ENCODE measurements at places on chromosomes 12 and 14.

- DNase-seq = no peak
Measured at GRCh38 chr12:78191611-78192010, 360.9 kb downstream of the NAV3 start.

DNA sequence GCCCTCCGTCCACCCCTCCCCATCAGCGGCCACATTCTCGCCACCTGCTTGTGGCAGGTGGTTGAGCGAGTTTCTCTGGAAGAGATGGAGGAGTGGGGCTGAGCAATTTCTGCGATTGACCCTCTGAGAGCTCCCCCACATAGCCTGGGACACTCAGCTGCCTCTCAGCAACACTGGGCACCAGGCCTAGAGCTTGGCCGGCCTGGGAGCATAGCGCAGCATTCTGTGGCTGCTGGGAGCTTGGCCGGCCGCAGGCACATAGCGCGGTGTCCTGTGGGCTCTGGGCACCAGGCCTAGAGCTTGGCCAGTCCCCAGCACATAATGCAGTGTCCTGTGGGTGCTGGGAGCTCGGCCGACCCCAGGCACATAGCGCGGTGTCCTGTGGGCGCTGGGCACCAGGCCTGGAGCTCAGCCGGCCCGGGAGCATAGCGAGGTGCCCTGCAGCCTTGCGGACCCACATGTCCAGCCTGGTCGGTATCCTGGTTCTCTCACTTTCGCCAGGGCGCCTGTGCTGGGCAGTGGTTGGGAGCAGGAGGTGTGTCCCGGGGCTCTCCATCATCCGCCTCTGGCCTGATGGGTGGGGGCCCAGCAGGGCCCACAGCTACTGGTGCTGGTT, 43.8 kb downstream of the LRCOL1 start:
- DNase-seq = no peak

DNA sequence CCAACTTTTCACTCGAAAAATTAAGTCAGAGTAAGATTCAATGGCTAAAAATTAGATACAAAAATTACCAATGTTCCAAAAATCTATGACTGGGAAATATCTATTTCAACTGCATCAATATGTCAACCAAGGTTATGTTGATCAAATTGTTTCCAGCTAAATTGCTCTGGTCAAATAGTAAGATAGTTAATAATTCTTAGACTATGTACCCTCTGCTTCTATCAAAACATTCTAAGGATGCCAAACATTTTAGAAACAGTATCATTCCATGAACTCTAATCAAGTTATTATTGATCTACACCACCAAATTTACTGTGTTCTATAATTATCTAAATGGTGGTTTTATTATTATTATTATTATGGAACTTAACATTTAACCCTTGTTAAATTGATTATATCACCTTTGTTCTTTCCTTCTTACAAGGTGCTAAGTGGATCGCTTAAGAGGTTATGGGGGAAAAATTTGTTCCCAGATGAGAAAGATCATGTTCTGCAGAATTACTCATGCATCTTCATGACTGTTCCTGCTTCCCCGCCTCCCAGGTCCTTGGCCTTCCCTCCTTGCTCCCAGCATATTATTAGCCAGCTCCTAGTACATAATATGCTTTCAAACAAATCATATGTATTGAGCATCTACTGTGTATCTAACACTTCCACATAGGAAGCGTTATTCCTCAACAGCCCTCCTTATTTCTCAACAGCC, 240.5 kb upstream of the KRR1 start:
- peak; percentile 50 for DNase-seq

DNA sequence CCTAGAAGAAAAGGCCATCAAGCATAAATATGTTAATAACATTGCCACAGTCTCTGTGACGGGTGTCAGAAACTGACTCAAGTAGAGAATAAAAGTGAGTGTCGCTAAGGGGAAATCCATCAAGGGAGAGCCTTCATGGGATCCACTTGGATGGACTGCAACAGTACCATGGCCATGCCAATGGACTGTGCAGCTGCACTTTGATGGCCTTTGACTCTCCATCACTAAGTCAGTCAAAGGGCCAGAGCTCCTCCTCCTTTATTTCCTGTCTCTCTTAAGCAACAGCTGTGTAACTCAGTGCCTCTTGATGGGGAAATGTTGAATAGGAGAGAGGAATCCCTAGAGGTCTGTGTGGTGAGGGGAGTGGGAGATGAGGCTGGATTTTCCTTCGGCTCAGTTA, 335.2 kb downstream of the BMP4 start:
- DNase-seq = no peak

- peak; percentile 64 for DNase-seq
Measured at GRCh38 chr12:51683763-51684357, 92.8 kb downstream of the SCN8A start.

DNA sequence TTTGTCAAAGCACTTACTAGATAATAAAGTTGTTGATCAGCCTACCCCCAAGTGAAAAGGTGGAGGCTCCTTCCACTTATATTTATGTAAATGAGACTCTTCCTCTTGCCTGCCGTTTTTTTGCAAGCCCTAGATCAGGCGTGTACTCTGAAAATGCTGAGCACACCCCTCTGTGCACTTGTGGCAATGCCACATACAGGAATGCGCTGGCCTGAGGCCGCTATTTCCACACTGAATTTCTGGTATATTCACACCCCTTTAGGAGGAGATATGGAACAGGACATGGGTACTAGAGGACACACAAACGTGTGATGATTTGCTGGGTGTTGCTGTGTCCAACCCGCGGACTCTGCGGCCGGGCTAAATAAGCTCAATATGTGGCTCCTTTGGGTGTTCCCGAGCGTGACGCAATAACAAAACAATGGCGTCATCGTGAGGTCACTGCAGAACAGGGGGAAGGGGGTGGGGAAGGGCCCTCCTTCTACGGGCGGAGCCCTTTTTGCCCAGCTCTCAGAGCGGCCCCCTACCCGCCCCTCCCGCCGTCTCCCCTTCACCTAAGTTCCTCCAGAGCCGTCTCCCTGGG, 554 bp upstream of the TSPAN31 start:
- peak; percentile 86 for DNase-seq

DNA sequence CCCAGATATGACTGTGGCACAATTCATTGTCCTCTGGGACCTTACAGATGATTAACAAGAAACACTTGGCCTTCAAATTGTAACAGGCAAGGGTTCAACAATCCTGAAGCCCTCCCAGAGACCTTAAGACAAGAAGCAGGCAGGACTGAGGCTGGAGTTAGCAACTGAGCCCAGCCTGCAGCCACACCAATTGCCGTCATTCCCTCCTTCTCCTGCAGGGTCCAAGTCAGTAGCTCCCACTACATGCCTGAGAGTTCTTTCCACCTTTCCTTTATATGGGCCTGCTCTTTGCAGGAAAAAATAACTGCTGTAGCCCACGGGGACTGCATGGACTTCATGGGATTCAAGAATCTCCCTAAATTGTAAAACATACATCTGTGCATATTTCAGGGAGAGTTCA, 2.4 kb upstream of the SERPINA4 start:
- no peak for DNase-seq

- DNase-seq = peak; percentile 90
Measured at GRCh38 chr12:58803908-58804307, 116.4 kb downstream of the LRIG3 start.

- peak; percentile 34 for DNase-seq
Measured at GRCh38 chr14:35121026-35121886, 534 bp downstream of the PPP2R3C start.

GRCh38 chr14:63276016-63276415, 42.7 kb downstream of the GPHB5 start:
- DNase-seq = no peak

DNA sequence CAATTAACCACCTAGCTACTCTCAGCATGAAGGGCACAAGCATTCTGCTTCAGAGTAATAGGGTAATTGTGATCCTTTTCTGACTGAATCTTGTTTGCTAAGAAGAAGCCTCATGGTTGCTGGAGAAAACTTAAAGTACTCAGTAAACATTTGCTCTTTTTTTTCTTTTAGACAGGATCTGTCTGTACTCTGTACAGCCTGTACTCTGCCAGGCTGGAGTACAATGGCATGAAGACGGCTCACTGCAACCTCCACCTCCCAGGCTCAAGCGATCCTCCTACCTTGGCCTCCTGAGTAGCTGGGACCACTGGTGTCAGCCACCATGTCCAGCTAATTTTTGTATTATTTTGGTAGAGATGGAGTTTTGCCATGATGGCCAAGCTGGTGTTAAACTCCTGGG, 12.4 kb downstream of the PPP1R13B start:
- no peak for DNase-seq

DNA sequence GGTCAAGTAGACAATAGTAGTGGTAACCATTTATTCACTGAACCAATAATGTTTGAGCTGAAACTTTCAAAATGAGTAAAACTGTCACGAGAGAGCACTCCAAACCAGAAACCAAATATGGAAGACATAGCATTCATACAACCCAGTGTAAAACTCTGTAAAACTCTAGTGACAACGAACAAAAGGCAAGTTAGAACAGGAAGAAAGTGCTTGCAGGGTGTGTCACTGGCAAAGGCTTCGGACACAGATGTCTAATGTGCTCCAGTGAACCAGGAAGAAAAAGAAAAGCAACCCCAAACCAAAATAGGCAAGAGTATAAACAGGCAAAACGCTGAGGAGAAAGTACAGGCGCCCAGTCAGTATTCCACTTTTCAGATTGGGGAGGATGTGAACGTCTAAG, 79.3 kb upstream of the FZD10 start:
- DNase-seq = no peak

DNA sequence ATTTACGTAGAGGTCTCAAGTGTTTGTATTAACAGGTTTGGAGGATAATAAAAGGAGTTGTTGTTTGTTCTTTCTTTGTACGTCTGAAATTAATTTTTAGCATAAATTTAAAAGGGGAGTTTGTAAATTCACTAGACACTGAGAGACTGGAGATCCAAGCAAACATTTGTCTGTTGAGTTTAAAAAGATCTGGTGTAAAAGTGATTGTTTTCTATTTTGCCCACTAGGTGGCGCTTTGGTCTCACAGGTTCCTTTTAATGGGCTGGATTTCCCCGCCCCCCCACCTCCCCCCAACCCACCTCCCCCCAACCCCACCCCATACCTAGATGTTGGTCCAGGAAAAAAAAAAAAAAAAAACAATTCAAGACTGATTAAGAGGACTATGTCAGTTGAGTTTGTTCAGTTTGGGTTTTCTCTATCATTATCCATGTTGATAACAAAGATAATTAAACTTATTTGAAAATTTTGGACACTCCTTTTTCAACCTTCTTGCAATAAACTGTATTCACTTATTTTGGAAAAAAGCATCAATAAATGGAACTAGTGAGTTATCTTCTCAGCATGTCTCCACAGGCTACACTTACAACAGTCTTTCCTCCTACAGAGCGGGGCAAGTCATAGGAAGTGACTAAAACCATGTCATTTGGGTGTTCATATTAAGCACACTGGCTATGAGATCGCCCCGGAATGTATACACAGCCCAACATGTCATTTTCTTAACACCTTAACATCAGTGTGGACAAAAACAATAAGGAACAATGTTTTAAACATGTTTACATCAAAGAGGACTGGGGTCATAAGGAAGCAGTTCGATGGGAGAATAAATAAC, 841.1 kb downstream of the NRXN3 start:
- peak; percentile 84 for DNase-seq

GRCh38 chr12:2353281-2353680, 300.5 kb downstream of the CACNA1C start:
- DNase-seq = no peak

DNA sequence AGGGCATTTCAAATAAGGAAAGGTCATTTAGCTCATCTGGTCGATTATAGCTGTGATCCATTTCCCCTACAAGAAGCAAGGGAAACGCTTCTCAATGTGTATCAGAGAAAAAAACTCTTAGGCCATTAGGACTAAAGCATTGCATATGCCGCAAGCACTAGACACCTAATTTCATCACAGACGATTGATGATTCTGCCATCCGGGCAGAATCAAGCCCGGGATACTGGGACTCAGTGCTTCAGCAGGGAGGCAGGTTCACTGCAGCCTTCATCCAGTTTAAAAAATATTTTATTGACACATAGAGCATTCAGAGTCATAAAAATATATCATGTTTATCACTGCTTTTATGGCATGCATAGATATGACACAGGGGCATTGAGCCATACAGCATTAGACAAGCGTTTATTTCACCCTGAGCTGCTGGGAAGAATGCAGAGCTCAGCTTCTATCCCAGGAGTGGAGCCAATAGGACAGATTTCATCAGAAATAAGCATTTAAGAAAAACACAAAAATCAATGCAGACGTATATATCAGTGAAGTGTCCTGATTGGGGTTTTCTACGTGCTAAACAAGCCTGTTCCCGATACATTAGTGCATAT, 806.9 kb downstream of the GALC start:
- no peak for DNase-seq

GRCh38 chr12:93884794-93885460, 207.8 kb downstream of the CRADD start:
- DNase-seq = peak; percentile 84

GRCh38 chr14:94373708-94374107, 14.7 kb downstream of the SERPINA1 start:
- peak; percentile 97 for DNase-seq

DNA sequence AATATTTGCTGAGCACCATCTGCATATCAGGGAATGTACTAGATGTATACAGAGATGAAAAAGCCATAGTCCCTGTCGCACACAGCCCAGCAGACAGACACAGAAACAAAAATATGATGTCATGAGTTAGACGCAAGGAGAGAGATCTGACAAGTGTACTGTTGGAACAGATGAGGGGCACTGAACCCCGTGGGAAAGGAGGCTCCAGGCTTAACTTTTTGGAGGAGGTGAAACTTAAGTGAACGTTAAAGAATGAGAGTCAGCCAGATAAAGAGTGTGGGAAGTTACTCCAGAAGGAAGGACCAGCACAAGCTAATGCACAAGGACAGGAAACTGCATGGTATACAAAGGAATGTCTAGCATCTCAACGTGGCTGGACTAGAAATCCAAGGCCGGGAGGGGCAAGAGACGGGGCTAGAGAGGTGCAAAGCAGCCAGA, 2.5 kb upstream of the ACTN1 start:
- DNase-seq = peak; percentile 83

GRCh38 chr14:50364792-50365191, 31.9 kb downstream of the CDKL1 start:
- DNase-seq = no peak

- no peak for DNase-seq
Measured at GRCh38 chr12:7583471-7583870, 79.9 kb upstream of the CD163 start.

- DNase-seq = peak; percentile 50
Measured at GRCh38 chr14:56170028-56170427, 51.8 kb downstream of the PELI2 start.

GRCh38 chr12:27305673-27306456, 26.8 kb upstream of the BMAL2 start:
- DNase-seq = peak; percentile 50

DNA sequence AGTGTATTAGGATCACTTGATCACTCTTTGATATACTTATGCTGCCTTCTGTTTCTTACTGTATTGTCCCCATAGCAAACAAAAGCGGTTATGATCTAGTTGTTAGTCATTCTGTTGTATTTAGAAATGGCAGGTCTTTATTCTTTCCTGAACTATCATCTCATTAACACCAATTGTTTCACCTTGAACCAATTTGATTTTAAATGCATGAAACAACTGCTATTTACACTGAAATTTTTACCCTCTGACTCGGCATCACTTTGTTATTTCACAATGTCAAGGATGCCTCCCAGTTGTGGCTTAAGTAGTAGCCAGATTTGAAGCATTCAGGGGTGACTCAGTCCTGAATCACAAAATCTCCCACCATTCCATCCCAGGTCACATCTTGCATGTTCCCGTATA, 303.5 kb downstream of the EGLN3 start:
- peak; percentile 97 for DNase-seq
